ENCODE measurements at places on chromosomes 13 and 19.
A peak's percentile ranks its signal among the peaks of the same experiment; 100 is the strongest.

DNA sequence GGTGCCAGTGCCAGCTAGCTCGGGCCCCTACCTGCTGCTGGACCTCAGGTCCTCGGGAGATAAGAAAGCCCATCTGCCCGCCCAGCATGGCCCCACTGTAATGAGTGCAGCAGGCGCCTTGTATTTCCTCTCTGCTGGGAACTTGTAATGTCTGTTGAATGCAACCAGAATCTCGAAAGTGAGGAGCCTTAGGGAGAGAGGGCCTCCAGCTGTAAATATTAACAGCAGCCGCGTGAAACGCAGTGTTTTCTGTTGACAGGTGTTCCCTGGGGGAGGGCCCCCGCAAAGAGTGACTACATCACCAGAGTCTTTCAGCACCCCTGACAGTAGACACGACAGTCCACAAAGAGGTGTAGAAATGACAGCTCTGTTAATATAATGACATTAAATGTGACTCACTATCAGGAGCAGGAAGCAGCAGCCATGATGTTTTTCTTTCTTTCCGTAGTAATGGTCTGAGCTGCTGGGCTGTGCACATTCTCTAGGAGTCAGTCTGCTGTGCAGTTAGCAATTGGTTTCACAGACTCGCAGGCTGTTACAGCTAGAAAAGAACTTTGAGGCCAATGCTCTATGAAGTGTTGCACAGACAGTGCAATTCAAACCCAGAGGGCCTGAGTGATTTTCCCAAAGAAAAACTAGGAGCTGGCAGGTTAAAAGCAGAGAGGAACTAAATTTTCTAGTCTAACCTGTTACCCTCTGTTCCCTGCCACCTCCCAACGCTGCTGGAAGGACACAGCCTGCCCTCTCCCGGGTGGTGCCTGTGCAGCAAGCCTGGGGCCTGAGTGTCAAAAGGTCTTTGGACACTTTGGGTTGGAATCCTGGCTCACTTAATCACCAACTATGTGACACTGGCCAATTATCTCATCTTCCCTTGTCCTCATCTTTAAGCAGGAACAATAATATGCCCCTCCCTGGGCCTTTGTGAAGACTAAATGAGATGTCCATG is 58.6 kb upstream of the WASF3 start:
- peak; percentile 47 for DNase-seq

DNA sequence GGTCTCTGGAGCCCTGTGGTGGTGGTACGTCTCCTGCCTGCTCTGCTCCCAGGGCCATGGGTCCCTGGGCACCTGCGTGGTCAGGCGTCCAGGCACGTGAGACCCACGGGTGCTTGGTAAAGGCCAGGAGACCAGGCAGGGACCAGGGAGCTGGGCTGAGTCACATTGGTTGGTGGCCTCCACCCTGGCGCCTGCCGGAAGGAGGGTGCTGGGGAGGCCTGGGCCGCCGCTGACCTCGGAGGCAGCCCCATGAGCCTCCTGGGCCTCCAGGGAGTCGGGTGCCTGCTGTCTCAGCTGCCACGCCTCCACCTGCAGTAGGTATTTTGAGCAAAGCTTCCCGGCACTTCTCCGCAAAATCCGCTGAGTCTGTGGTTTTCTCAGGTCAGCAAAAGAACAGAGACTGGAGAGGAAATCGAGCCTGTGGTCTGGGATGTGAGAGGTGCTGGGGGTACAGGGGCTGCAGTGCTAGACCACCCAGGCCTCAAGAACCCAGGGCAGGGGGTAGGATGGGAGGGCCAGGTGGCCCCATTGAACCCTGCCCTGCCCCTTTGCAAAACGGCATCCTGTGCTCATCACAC is 3.6 kb upstream of the PLK5 start:
- no peak for DNase-seq

DNA sequence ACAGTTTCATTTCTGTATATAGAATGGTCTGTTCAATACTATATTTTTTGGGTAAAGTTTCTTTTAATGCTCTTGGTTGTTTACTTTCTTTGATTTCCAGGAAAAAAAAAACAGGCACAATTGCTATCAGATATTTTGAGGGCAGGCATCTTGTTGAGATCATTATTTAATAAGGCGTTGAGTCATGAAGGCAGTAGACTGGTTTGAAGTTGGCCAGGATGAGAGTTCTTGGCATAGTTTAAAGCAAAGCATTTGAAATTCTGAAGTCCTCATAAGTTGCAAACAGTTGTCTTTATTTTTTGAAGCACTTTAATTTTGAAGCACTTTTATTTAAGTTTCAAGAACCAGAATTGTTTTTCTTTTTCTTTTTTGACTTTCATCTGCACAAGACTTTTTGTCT is 2.6 kb upstream of the ZNF175 start:
- DNase-seq: no peak

GRCh38 chr13:66995203-66995611 is 234.9 kb downstream of the PCDH9 start:
- DNase-seq: no peak

GRCh38 chr13:80894917-80895316 is 554.0 kb upstream of the SPRY2 start:
- no peak for DNase-seq

DNA sequence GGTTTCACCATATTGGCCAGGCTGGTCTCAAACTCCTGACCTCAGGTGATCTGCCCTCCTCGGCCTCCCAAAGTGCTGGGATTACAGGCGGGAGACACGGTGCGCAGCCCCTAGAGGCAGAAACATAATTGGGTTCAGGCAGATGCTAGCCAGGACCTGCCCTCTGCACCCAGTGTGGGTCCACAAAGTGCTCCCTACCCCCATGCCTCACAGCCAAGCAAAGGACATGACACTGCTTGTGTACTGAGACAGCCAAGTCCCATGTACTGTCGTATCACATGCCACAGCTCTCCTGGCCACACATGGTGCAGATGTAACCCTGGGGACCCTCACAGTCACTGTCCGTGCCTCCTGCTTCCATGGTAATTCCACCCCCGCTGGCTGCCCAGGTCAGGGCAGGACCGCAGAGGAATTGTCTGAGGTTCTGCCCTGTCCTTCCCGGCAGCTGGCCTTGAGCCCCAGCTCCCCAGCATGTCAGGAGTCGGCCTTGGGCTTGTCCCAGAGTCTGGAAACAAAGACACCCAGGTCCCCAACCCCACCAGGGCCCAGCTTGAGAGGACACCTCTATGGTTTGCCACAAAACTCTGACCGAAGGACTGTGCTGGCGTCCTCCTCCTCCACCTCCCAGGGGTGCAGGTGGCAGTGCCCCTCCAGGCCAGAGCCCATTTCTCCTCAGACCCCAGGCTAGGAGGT is 7.6 kb downstream of the PRR36 start:
- no peak for DNase-seq

DNA sequence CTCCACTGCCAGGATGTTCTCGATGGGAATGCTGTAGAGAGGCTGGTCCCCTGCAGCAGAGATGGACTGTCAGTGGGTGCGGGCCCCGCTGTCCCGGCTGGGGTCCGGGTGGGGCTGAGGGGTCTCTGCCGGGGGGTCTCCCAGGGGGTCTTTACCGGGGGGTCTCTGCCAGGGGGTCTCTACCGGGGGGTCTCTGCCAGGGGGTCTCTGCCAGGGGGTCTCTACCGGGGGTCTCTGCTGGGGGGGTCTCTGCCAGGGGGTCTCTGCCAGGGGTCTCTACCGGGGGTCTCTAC is 25.7 kb upstream of the C13orf46 start:
- no peak for DNase-seq

GRCh38 chr13:40568246-40569023 is 98.0 kb downstream of the FOXO1 start:
- no peak for DNase-seq

- no peak for DNase-seq
These were observed 20.0 kb downstream of the ZNF787 start for GRCh38 chr19:56101095-56101494.

DNA sequence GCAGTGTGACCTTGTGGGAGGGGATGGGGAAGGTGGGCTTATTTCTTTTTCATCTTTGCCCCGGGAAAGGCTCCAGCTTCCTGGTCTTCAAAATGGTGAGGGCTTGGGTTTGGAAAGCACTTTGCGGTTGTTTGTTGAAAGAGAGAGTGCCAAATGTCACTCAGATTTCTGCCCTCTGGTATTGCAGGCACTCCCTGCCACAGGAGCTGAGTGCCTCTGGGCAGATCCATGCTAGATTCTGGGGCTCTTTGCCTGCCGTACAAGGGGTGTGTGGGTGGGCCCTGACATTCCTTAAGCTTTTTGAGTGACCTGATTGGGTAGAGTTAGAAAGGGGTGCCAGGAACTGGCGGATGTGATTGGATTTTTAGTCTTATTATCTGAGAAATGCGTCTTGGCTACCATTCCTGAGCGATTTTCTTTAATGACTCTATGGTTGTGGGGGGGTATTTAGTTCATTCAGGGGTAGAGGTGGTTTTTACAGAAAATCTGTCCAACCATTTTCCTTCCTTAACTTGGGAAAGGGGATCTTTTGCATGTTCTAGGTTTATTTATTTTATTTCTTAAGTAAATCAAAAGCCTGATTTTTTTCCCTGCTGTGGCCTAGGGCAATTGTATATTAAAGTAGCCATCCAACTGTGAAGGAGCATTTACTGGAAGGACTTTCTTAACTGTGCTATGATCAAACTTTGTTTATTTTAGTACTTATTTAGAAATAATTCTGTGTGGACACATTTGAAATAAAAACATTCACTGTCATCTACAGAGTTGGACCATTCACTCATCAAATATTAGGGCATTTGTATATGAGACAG is 3.2 kb downstream of the ARHGAP35 start:
- DNase-seq: peak; percentile 48

DNA sequence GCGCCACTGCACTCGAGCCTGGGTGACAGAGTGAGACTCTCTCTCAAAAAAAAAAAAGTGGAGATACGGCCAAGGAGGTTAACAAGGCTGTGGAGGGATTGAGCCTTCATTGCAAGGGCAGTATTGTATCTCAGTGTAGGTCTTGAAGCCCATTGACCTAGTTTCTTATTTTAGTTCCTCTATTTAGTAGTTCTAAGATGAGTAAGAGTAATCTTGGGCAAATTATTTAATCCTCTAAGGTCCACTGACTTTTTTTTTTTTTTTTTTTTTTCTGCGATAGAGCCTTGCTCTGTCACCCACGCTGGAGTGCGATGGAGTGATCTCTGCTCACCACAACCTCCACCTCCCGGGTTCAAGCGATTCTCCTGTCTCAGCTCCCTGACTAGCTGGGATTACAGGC is 14.3 kb upstream of the ILF3 start:
- DNase-seq: no peak

DNA sequence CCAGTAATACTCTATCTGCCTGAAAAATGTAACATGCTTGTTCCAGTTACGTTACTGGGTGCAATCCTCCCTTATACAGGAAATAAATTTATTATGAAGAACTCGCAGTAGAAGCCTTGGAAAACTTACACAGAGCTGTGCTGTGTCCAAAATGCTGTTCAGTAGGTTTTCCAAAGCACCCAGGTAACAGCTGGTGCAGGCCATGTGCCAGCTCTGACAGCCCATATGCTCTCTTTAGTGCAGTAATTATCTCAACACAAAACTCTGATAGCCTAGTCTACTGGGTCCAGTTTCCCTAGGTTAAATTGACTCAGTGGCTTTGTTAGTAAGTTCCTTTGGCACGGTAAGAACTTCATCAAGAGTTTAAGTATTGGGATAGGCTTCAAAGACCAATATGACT is 120.7 kb upstream of the OBI1 start:
- DNase-seq: no peak

DNA sequence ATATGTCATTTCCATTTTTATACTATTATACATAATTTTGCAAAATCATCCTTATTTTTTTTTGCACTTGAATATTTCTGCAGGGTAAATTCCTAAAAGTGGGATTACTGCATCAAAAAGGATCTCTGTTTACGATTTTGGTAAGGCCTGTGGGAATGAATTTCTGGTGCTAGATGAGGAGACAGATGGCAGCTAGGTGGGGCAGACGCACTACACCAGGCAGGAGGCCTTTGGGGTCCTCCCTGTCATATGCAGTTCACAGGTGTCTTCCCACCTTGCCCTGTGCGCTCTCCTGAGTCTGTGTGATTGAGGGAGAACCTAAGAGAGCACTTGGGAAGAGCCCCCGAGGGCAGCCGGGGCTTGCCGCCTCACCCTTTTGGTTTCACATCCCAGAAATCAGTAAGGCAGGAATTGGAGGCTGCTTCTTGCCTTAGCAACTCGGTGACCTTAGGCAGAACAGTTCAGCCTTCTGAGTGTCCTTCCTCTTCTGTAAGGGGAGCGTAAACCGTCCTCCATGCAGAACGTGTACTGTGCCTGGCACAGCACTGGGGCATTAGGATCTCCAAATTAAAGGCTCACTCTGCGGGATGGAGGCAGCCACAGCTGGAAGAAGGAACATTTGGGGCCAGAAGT is 13.4 kb upstream of the GJB2 start:
- no peak for DNase-seq

GRCh38 chr13:86918682-86919081 is 752.5 kb upstream of the SLITRK5 start:
- DNase-seq: no peak

DNA sequence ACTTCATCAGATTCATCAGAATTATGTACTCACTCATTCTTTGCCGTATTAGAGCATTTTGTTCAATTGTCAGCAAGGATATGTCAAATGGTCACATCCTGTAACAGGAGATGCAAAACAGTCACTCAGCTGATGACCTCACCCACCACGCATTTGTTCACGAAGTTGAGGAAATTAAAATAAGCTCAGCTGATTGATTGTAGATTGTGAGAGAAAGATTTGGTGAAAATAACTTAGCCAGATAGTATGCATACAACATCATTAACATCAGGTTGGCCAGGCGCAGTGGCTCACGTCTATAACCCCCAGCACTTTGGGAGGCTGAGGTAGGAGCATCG is 22.6 kb upstream of the CDC16 start:
- peak; percentile 77 for DNase-seq

GRCh38 chr13:73479351-73479750 is 420.5 kb downstream of the KLF5 start:
- no peak for DNase-seq

DNA sequence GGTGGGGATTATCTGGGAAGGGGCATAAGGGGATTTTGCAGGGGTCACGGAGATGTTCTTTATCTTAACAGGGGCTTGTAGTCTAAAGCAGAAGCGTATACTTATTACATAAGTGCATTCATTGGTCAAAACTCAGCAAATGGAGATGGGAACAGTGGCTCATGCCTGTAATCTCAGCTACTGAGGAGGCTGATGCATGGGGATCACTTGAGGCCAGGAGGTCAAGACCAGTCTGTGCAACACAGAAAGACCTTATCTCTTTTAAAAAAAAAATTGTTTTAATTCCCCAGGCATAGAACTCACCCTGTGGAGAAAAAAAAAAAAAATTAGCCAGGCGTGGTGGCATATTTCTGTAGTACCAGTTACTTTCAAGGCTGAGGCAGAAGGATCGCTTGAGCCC is 18.9 kb downstream of the FAM187B start:
- DNase-seq: no peak

- DNase-seq: no peak
These were observed 10.3 kb upstream of the IL4I1 start for GRCh38 chr19:49906879-49907564.

All from fibroblast of mammary gland (primary cell).